ENCODE measurements at places on chromosomes 2 and 18. TPM values are rescaled to one million over a fixed set of nuclear protein-coding genes. Genes with fewer than 3 reads are reported as not detected.

- H3K4me1 ChIP-seq: 0 out of 2 replicates have a peak, but pooled peaks cover 3% of the 10 kb centered on the region
- no peak overlapping the region for H3K4me3 ChIP-seq
- DNase-seq: no peak
Observed at GRCh38 chr2:169705927-169706326, 11.7 kb downstream of the PHOSPHO2 start.

GRCh38 chr2:168434146-168434545, 21.9 kb upstream of the CERS6 start:
- H3K4me3 ChIP-seq: no peak overlapping the region
- no peaks in the 10 kb centered on the region for H3K27me3 ChIP-seq
- no peak overlapping the region for H3K27ac ChIP-seq
- H3K36me3 ChIP-seq: no peaks in the 10 kb centered on the region
- DNase-seq: no peak
- H3K4me1 ChIP-seq: peaks cover 5% of the 10 kb centered on the region

Gene IMP4
- total RNA-seq: 96.8 TPM

DNA sequence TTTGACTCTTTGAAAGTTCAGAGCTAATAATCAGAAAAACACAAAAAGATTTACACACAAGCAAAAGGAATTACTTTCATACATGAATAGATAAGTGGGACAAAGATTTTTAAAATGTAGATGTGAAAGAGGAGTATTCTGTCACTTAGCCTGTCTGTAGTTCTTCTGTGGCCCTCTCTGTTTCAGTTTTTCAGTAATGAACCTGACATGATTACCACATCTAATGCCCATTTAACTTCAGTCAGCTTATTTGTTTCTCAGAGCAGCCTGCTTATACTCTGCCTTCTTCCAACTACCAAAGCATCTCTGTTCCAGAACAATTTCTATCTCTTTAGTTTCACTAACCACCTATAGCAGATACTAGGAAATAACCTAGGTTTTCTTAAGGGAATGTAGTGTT, 34.4 kb upstream of the ACADL start:
- H3K4me1 ChIP-seq: no peaks in the 10 kb centered on the region
- no peak overlapping the region for H3K4me3 ChIP-seq
- H3K36me3 ChIP-seq: no peaks in the 10 kb centered on the region
- no peak for DNase-seq

Gene CNTNAP5
- 0.17 TPM for total RNA-seq

Gene METTL8
- 79.7 TPM for total RNA-seq

- no peaks in the 10 kb centered on the region for H3K27me3 ChIP-seq
- no peak overlapping the region for H3K27ac ChIP-seq
- no peaks in the 10 kb centered on the region for H3K4me1 ChIP-seq
- DNase-seq: no peak
- no peak overlapping the region for H3K4me3 ChIP-seq
- no peaks in the 10 kb centered on the region for H3K36me3 ChIP-seq
Observed at GRCh38 chr18:25166113-25166512, 185.9 kb downstream of the ZNF521 start.

GRCh38 chr2:202488671-202489070, 112.5 kb downstream of the BMPR2 start:
- no peak overlapping the region for H3K27ac ChIP-seq
- H3K4me3 ChIP-seq: no peak overlapping the region
- H3K27me3 ChIP-seq: no peaks in the 10 kb centered on the region
- no peak for DNase-seq

DNA sequence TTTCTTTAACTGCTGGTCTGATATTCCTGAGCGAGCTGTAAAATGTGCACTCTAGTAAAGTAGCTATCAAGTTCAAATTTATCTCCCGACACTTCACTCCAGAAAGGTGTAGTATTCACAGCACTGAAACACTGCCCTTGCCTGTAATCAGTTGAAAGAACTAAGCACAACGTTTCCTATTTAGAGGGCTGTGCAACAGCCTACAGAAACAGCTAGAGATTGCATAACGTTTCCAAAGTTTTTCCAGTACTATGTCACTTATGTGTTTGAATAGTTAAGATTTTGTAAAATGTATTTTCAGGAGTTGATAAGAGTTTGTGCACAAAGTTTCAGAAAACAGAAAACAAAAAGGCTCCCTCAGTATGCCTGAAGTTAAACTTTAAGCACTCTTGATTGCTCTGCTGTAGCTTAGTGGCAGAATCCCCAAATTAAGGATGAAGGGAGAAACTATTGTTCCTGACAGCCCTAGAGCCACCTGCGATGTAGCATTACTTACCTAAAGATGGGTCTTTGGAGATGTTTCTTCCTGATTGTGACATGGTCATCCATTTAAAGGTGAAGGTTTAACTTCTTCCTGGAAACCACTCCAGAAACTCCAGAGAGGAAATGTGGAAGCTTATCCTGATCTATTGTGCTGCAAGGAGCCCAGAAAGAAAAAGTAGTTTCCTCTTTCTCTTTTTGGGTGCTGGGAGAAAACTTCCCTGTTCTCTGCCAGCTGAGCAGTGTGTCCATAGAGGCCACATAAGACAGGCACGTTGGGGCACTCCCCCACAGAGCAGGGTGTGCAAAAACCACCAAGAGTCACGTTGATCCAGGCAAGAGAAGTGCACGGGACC, 536 bp downstream of the PDE1A start:
- H3K27me3 ChIP-seq: no peaks in the 10 kb centered on the region
- no peak for DNase-seq
- no peak overlapping the region for H3K4me3 ChIP-seq
- no peaks in the 10 kb centered on the region for H3K36me3 ChIP-seq

Gene REG3A
- total RNA-seq: not detected

Gene MOGAT1
- 0.67 TPM for total RNA-seq

GRCh38 chr2:154097833-154098398, 226.2 kb downstream of the GALNT13 start:
- DNase-seq: no peak
- H3K4me3 ChIP-seq: no peak overlapping the region
- no peaks in the 10 kb centered on the region for H3K4me1 ChIP-seq
- no peaks in the 10 kb centered on the region for H3K36me3 ChIP-seq
- no peaks in the 10 kb centered on the region for H3K27me3 ChIP-seq

Gene SLC30A3
- 16.1 TPM for total RNA-seq

DNA sequence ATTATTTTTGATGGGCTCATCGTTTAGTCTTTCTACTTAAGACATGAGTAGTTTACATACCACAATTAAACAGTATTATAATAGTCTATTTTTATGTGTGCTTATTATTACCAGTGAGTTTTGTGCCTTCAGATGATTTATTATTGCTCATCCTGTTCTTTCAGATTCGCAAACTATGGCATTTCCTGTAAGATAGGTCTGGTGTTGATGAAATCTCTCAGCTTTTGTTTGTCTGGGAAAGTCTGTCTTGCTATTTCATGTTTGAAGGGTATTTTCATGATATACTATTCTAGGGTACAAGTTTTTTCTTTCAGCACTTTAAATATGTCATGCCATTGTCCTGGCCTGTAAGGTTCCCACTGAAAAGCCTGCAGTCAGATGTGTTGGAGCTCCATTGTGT, 101.3 kb downstream of the DNAH7 start:
- no peak overlapping the region for H3K27ac ChIP-seq
- H3K4me1 ChIP-seq: no peaks in the 10 kb centered on the region
- H3K27me3 ChIP-seq: no peaks in the 10 kb centered on the region

DNA sequence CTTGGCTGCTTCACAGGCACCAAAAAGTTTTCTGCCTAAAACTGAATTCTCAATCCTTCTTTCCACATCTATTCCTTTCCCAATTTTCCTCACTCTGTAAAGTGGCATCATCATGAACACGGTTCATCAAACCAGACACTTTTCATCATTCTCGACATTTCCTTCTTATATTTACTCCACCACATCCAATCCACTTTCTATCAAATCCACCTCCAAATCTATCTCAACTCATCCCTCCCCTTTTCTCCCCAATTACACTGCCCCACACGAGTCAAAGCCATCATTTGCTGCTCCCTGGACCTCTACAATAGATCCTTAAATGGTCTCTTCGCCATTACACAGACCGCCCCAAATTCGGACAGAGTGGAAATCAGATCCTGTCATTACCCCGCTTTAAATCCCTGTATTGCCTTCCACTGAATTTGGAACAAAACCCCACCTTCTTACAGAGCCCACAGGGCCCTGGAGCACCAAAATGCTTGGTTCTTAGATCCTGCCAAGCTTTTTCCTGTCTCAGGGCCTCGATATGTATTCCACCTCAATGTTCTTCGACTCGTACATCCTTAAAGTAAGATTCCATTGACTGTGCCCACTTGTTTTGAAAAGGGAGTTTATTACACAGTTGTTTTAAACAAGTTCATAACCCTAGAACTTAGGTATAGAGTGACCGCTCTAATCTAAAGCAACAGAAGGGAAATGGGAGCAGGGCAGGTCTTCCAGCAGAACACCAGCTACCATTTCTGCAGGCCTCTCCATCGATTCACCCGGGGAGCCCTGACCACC, 856 bp downstream of the ACAA2 start:
- no peaks in the 10 kb centered on the region for H3K27me3 ChIP-seq
- peak overlapping the region; percentile 90 for H3K4me3 ChIP-seq
- DNase-seq: no peak
- peaks cover 7% of the 10 kb centered on the region for H3K4me1 ChIP-seq
- H3K27ac ChIP-seq: 0 out of 2 replicates have a peak overlapping the region, but pooled peaks have one; percentile 94
- no peaks in the 10 kb centered on the region for H3K36me3 ChIP-seq

DNA sequence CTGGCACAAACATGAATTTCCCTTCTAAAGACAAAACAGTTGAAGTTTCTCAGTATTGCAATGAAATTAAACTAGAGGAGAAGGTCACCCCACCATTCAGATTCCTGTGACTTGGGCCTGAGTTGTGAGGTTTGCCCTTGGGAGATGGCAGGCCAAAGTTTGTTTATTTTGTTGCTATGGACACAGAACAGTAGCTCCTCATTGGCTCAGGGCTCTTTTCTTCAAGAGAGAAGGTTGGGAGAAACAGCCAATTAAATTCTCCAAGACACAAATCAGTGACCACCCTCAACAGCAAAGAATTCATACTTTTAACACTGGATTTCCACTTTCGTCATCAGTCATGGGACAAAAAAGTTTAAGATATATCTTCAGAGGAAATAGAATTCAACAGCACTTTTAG, at the start of gene FLACC1:
Gene FLACC1 (minus strand): TSS at position 125 of the 400 bp plus-strand sequence. CDS start 5,941 bp downstream, outside the sequence.
- no peak within 1 kb of the TSS for H3K4me3 ChIP-seq
- H3K27me3 ChIP-seq: no peaks in the 10 kb centered on the region
- no peak for DNase-seq
- no peak within 1 kb of the TSS for H3K27ac ChIP-seq

Gene DYSF
- total RNA-seq: 8.5 TPM

DNA sequence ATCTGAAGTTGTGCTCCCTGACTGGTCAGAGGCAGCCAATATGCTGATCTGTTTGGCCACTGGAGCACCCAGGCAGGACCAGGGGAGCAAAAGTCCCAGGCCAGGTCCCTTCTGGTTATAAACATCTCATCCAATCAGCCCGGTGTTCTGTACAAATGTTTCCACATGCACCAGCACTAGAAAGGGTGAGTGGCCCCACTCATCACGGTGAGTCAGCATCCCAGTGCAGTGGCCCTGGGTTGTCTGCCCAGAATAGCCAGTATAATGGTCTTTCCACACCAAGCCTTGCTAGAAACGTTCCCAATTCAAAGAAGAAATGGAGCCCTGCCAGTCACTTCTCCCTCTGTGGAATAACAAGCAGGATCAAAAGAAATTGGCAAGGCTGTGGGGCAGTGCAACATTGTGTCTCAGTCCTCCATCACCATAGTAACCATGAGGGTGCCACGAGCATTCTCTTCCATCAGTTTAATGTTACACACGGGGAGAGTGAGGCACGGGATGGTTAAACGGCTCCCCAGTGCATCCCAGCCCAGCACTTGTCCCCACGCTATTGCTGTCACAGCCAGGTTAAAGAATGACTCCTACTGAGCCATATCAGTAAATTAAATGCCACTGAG, 174.9 kb downstream of the SEPTIN10 start:
- DNase-seq: no peak
- no peak overlapping the region for H3K27ac ChIP-seq
- H3K27me3 ChIP-seq: no peaks in the 10 kb centered on the region
- H3K4me1 ChIP-seq: no peaks in the 10 kb centered on the region

- no peaks in the 10 kb centered on the region for H3K4me1 ChIP-seq
- no peaks in the 10 kb centered on the region for H3K27me3 ChIP-seq
- H3K36me3 ChIP-seq: no peaks in the 10 kb centered on the region
- no peak for DNase-seq
- no peak overlapping the region for H3K27ac ChIP-seq
Observed at GRCh38 chr18:25298853-25299274, 53.1 kb downstream of the ZNF521 start.

Gene FSHR
- not detected for total RNA-seq

DNA sequence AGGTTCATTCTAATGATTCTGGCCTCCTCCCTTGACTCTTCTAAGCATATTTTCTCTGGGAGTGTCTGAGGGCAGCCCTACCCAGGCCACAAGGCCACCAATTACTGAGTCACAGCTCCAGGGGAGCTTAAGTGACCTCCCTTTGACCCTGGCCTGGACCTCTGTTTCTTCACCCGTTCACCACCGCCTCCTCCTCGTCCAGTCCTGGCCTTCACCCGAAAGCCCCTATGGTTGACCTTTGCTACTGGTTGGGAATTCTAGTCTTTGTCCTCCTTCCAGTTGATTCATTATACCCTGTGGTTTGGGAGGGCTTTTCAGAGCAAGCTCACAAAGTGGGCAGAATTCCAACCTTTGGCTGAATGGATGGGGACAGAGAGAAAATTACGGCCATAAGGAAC, 72.6 kb downstream of the NRP2 start:
- peaks cover 19% of the 10 kb centered on the region for H3K36me3 ChIP-seq
- 0 out of 2 replicates have a peak, but pooled peaks cover 2% of the 10 kb centered on the region for H3K4me1 ChIP-seq
- H3K4me3 ChIP-seq: no peak overlapping the region
- no peaks in the 10 kb centered on the region for H3K27me3 ChIP-seq
- DNase-seq: no peak

GRCh38 chr2:230913406-230914143, 11.5 kb downstream of the GPR55 start:
- H3K36me3 ChIP-seq: no peaks in the 10 kb centered on the region
- H3K27ac ChIP-seq: no peak overlapping the region
- H3K4me1 ChIP-seq: peaks cover 5% of the 10 kb centered on the region
- no peaks in the 10 kb centered on the region for H3K27me3 ChIP-seq
- no peak for DNase-seq

GRCh38 chr2:207498427-207498826, 31.3 kb upstream of the CREB1 start:
- DNase-seq: no peak
- H3K4me3 ChIP-seq: no peak overlapping the region
- H3K36me3 ChIP-seq: no peaks in the 10 kb centered on the region
- peaks cover 2% of the 10 kb centered on the region for H3K4me1 ChIP-seq
- H3K27ac ChIP-seq: no peak overlapping the region

DNA sequence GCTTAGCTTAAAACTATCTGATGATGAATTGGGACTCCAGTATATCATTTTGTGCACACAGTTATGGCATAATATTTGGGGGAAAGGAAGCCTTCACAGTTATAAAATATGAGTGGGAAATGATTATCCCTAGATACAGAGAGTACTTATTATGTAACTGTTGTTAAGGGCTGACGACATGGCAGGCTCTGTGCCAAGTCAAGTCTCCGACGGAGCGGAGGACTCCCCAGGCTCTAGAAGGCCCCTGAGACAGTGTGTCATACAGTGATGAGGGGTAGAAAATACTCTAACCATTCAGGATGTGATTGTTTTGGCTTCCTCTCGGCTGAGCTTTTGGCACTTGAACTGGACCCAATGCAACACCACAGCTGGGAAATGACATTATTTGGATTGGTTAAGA, 211.8 kb downstream of the SLC8A1 start:
- H3K4me1 ChIP-seq: no peaks in the 10 kb centered on the region
- no peaks in the 10 kb centered on the region for H3K27me3 ChIP-seq
- H3K27ac ChIP-seq: no peak overlapping the region
- no peak for DNase-seq
- no peaks in the 10 kb centered on the region for H3K36me3 ChIP-seq

Measured in H1 (cell line).